ENCODE measurements at places on chromosomes 1 and 21. TPM values are rescaled to one million over a fixed set of nuclear protein-coding genes. Genes with fewer than 3 reads are reported as not detected.

DNA sequence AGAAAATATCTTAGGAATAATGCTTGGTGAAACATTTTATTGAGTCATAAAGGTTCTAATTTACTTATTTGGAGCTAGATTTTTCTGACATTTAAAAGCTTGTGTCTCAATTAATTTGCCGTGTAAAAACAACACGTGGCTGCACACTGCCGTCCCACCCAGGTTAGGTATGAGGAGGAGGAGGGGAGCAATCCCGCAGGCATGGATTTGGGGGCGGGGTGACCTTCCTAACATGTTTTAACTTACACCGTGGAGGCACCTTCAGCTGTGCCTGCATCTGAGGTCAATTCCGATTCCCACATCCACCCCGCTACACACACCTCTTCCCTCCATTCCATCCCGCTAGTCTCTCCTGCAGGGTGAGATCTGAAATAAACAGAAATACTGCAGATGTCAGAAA, 28.5 kb upstream of the UMODL1 start:
- H3K36me3 ChIP-seq = no peaks in the 10 kb centered on the region
- H3K4me3 ChIP-seq = no peak overlapping the region
- peak overlapping the region; percentile 60 for H3K27ac ChIP-seq
- no peaks in the 10 kb centered on the region for H3K27me3 ChIP-seq
- DNase-seq = no peak

- DNase-seq = no peak
- H3K36me3 ChIP-seq = no peaks in the 10 kb centered on the region
- H3K4me3 ChIP-seq = no peak overlapping the region
- H3K27me3 ChIP-seq = peaks cover 7% of the 10 kb centered on the region
Measured at GRCh38 chr1:227131193-227131592, 187.1 kb downstream of the CDC42BPA start.

GRCh38 chr1:101566883-101567538, 330.2 kb downstream of the S1PR1 start:
- peaks cover 5% of the 10 kb centered on the region for H3K36me3 ChIP-seq
- H3K27ac ChIP-seq = no peak overlapping the region
- H3K27me3 ChIP-seq = peaks cover 5% of the 10 kb centered on the region
- no peak for DNase-seq
- no peak overlapping the region for H3K4me3 ChIP-seq

- peaks cover 12% of the 10 kb centered on the region for H3K27me3 ChIP-seq
- H3K27ac ChIP-seq = no peak overlapping the region
- H3K36me3 ChIP-seq = no peaks in the 10 kb centered on the region
- H3K4me1 ChIP-seq = peaks cover 15% of the 10 kb centered on the region
- DNase-seq = no peak
- no peak overlapping the region for H3K4me3 ChIP-seq
Measured at GRCh38 chr1:183209533-183210158, 23.6 kb downstream of the LAMC2 start.

GRCh38 chr1:200972985-200973742, 50.4 kb downstream of the KIF21B start:
- H3K27ac ChIP-seq = no peak overlapping the region
- H3K4me3 ChIP-seq = no peak overlapping the region
- no peak for DNase-seq
- no peaks in the 10 kb centered on the region for H3K36me3 ChIP-seq

- peaks cover 76% of the 10 kb centered on the region for H3K36me3 ChIP-seq
- peaks cover 11% of the 10 kb centered on the region for H3K4me1 ChIP-seq
- H3K4me3 ChIP-seq = no peak overlapping the region
Measured at GRCh38 chr1:58487002-58487401, 59.5 kb downstream of the OMA1 start.

DNA sequence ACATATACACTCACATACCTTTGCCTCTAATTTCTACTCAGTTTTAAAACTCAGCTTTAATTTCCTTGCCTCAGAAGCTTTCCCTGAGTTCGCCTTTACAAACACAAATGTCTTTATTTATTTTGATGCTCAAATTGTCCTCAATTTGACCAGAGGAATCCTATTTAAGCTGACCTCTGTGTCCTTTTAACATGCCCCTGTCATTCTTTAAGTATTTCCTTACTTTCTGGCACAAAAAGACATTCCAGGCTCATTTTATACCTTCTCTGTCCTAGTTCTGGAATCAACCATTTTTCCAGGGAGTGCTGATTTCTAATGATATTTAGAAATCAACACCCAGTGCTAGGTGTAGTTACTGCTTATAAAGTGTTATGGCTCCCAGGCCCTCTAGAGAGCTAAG, 82.5 kb downstream of the OSBPL9 start:
- peak overlapping the region; percentile 17 for H3K27ac ChIP-seq
- H3K36me3 ChIP-seq = peaks cover 2% of the 10 kb centered on the region
- no peaks in the 10 kb centered on the region for H3K4me1 ChIP-seq
- no peak for DNase-seq
- H3K27me3 ChIP-seq = no peaks in the 10 kb centered on the region
- H3K4me3 ChIP-seq = no peak overlapping the region

GRCh38 chr21:44288251-44289110, 2.8 kb downstream of the AIRE start:
- no peak overlapping the region for H3K4me3 ChIP-seq
- peaks cover 5% of the 10 kb centered on the region for H3K27me3 ChIP-seq
- no peak overlapping the region for H3K27ac ChIP-seq
- no peaks in the 10 kb centered on the region for H3K36me3 ChIP-seq

DNA sequence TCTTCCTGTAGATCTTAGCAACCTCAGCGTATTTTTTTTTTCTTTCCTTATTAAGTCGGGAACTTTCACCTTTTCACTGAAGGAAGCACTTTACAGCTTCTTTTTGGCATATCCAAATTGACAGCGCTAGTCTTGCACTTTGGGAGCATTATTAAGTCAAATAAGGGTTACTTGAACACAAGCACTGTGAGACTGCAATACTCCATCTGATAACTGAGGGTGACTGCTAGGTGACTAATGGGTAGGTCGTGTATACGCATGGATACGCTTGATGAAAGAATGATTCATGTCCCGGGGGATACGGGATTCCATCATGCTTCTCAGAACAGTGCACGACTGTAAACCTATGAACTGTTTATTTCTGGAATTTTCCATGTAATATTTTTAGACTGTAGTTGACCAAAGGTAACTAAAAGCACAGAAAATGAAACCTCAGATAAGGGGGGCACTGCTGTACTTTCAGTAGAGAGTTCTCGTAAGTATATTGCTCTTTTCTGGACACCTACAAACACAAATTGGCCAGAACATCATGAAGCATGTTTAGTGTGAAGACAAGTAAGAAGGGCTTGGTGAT, 364.7 kb downstream of the SMYD3 start:
- no peak for DNase-seq
- H3K27ac ChIP-seq = no peak overlapping the region
- H3K27me3 ChIP-seq = no peaks in the 10 kb centered on the region
- peaks cover 8% of the 10 kb centered on the region for H3K36me3 ChIP-seq
- no peaks in the 10 kb centered on the region for H3K4me1 ChIP-seq

- H3K27ac ChIP-seq = no peak overlapping the region
- H3K36me3 ChIP-seq = no peaks in the 10 kb centered on the region
- no peak overlapping the region for H3K4me3 ChIP-seq
- peaks cover 5% of the 10 kb centered on the region for H3K4me1 ChIP-seq
- H3K27me3 ChIP-seq = no peaks in the 10 kb centered on the region
Measured at GRCh38 chr1:200473698-200474371, 64.0 kb upstream of the ZNF281 start.

DNA sequence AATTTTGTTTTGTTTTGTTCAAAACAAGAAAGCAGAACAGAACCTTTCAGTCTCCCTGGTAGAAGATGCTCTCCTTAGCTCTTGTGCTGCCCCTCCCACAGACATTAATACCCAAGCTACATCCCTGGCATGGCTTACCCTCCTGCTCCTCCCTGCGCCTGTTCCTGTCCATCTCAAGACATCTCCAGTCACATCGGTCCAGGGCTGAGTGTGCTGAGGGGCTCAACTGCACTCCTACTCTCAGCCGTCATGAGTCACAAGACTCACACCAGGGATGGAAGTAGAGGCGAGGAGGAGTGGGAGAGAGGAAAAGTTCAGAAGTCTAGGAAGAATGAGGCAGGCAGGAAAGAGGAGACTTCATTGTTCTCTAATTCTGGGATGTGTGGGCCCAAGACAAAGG, 9.2 kb upstream of the TACSTD2 start:
- H3K27ac ChIP-seq = no peak overlapping the region
- no peak overlapping the region for H3K4me3 ChIP-seq
- peaks cover 40% of the 10 kb centered on the region for H3K27me3 ChIP-seq
- DNase-seq = no peak
- no peaks in the 10 kb centered on the region for H3K36me3 ChIP-seq

DNA sequence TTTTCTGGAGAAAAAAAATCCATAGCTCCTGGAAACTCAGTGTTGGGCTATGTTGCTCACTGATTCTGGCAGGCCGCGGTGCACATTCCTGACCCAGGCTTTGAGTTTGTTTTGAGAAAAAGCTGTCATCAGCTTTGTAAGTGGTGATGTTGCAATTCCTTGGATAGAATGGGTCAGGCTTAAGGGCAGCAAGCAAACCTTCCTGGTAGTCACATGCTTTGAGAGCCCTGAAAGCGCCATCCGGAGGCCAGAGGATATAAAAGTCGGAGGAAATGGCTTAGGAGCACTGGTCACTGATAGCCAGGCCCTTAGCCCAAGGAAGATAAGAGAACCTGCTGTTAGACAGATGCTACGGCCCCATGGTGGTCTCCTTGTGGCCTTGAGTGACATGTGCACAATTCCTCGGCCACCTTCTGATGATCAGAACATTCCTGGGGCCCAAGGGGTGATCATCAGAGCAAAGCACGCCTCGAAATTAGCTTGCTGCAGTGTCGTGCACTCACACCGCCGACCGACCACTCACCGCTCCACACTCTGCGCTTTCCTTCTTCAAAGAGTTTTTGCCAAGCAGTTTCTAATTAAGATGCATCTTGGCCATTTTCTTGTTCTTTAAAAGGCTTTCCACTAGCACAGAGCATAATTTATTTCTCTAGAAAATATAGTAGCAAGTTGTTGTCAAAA, 78.6 kb downstream of the MAN1C1 start:
- H3K27me3 ChIP-seq = no peaks in the 10 kb centered on the region
- no peak overlapping the region for H3K27ac ChIP-seq
- H3K4me3 ChIP-seq = no peak overlapping the region
- no peak for DNase-seq
- H3K4me1 ChIP-seq = peaks cover 55% of the 10 kb centered on the region

DNA sequence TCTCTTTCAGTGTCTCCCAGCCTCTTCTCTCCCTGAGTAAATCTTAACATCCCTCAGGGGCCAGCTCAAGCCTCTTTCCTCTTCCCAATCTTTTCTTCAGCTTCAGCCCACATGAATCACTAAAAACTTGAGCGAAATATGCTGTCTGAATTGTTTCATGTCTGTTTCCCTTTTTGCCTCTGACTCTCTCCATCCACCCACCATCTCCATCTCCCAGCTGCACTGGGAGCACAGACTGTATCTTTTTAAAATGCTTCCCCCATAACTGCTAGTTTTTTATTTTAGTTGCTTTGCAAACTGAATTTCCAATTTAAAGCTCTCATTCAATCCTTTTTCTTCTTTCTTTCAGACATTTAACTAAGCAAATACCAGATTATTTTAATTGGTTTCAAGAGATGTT, 3.0 kb upstream of the AHCTF1 start:
- H3K36me3 ChIP-seq = no peaks in the 10 kb centered on the region
- no peak overlapping the region for H3K27ac ChIP-seq
- H3K4me1 ChIP-seq = peaks cover 20% of the 10 kb centered on the region
- no peak for DNase-seq
- H3K4me3 ChIP-seq = no peak overlapping the region
- no peaks in the 10 kb centered on the region for H3K27me3 ChIP-seq

- H3K27ac ChIP-seq = peak overlapping the region; percentile 93
- no peaks in the 10 kb centered on the region for H3K36me3 ChIP-seq
- peak overlapping the region; percentile 89 for H3K4me3 ChIP-seq
- H3K27me3 ChIP-seq = no peaks in the 10 kb centered on the region
Measured at GRCh38 chr1:245310571-245311531, 156.1 kb downstream of the KIF26B start.

LGR6 gene
- total RNA-seq = 0.47 TPM

C1orf185 gene
- total RNA-seq = not detected

AADACL3 gene
- total RNA-seq = not detected

COL11A1 gene
- not detected for total RNA-seq

All from naive thymus-derived CD8-positive, alpha-beta T cell (primary cell).